ENCODE measurements at places on chromosomes 11 and 22.

DNA sequence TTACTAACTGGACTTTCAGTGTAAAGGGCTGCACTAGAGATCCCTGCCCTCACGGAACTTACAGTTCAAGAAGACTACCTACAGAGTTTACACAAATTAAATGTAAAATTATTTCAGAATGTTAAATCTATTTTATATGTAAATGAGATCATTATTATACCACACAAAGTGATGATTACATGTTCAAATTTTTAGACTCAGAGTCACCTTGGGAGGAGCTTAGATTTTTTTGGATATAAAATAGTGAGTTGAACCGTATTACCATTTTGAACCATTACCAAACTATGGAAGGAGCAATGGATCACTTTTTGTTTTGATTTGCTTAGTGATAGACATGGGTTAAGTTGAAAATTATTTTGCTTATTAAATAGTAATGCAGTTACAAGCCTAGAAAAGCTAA is 1.6 kb downstream of the IPO7 start:
- DNase-seq, result no peak

DNA sequence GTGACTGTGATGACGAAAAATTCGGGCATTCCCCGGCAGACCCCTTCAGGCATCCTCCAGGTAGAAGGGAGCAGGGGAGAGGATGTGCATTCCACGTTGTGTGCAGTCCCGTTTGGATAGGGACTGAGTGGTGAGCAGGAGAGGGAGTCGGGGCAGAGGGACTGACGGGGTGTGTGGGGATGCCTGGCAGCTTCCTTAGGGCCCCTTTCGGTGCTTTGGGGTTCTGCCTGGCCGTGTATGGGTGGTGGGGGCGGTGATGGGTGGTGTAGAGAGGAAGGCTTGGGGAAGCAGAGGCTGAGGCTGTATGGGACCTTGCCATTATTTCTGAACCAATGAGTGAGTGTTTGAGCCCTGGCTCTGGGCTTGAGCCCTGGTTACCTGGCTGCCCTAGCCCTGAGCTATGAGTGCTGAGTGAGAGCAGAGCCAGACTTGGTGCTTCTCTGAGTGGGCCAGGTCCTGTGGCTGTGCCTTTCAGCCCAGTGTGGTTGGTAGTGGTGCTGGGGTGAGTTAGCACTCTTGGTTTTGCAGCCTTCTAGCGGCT is 914 bp downstream of the INPPL1 start:
- DNase-seq, result peak; percentile 41

- DNase-seq, result peak; percentile 66
Observed at GRCh38 chr11:18721561-18722292, 4.3 kb downstream of the IGSF22 start.

DNA sequence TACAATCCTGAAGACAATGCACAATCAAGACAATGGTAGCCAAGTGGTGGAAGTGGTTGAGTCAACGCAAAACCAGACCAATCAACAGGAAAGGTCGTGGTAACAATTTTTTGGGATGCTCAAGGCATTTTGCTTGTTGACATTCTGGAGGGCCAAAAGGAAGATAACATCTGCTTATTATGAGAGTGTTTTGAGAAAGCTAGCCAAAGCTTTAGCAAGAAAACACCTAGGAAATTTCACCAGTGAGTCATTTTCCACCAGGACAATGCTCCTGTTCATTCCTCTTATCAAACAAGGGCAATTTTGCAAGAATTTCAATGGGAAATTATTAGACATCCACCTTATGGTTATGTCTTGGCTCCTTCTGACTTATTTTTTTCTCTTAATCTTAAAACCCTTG is 1932.2 kb upstream of the RAG2 start:
- DNase-seq, result no peak

- no peak for DNase-seq
Observed at GRCh38 chr11:127252321-127252720, 251.8 kb upstream of the KIRREL3 start.

DNA sequence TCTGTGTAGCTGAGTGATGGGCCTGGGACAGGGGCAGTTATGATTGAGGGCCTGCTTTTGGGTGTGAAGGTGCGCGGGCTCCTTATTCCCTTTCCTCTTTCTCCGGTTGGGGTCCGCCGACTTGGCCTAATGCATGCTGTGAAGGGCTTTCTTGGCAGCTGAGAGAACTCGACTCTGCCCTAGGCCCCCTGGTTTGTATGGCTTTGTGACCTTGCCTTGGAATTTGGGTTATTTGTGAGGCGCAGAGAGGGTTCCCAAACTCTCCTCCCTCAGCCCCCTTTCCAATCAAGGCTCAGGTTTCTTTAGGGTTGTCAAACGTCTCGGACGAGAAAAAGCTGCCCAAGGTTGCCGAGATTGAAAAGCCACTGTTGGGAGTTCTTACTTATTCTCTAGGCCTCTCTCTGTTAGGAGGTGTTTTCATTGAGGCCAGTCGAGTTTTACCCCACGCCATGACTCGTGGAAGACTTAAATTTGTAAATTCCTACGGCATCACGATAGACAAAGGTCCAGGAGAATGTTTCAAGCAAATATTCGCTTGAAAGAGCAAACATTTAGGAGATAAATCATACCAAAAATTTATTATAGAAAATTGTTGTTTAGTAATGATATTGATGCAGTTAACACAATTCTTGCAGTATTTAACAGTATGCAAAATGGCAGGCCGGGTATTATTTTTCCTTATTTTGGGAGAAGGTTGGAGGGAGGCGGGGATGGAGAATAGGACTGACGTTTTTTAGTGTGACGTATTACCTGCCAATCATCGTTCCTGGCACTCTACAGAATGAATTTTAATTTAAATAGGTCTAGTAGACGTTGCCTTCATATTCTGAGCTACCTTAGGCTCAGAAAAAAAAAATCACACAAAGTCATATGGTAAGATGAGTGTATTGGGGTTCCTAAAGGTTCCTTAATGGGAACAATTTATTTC is 689 bp downstream of the PDHX start:
- DNase-seq, result no peak

GRCh38 chr22:29259253-29259899 is 8.4 kb downstream of the RHBDD3 start:
- no peak for DNase-seq

DNA sequence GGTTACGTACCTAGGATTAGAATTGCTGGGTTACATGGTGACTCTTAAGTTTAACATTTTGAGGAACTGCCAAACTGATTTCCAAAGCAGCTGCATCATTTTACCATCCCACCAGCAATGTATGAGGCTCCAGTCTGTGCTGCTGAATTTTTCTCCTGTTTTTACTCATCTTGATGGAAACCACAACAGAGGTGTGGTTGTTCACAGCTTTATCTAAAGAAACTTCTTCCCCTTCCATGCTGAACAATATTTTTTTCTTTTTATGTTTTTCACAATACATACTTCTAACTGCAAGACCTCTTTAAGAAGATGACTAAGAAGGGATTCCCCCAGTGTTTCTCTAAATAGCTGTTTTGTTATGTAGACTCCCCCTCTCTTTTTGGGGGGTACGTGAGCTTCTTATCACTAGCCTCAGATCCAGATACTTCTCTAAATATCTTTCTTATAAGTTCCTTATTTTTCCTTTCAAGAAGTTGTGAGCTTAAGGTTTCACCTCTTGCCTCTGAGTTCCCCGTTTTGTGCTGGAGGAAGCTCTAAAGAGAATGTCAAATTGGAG is 24.0 kb downstream of the TCP11L1 start:
- DNase-seq, result no peak

GRCh38 chr11:2778630-2779498 is 79.1 kb upstream of the KCNQ1OT1 start:
- DNase-seq, result no peak

DNA sequence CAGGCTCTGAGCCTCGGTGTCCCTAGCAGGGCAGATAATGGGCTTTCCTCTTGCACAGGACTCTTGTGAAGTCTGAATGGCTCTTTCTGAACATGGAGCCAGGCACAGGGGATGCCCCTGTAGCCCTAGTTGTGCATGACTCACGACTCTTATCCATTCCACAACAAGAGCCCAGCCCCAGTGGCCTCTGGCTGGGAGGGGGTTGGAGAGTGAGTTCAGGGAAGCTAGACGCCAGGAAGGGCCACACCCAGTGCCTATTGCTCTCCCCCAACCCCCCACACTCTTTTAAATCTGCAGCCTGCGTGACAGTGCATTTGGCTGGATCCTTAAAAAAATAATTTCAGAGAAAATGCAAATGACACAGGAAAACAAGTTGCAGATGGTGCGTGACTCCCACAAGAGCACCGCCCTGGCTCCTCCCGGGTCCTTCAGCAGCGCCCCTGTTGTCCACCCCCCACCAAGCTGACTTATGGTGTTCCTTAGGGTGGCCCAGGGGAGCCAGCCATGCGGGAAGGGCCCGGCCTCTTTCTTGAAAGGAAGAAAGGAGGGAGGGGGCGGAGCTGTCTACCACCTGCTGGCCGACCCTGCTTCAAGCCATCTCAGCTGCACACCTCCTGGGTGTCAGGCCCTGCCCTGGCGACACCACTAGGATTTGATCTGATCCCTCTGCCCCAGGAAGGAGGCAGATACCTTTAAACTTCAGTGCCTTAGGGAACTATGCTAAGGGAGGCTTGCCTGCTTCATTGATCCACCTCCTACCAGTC is 74.7 kb downstream of the MN1 start:
- no peak for DNase-seq

DNA sequence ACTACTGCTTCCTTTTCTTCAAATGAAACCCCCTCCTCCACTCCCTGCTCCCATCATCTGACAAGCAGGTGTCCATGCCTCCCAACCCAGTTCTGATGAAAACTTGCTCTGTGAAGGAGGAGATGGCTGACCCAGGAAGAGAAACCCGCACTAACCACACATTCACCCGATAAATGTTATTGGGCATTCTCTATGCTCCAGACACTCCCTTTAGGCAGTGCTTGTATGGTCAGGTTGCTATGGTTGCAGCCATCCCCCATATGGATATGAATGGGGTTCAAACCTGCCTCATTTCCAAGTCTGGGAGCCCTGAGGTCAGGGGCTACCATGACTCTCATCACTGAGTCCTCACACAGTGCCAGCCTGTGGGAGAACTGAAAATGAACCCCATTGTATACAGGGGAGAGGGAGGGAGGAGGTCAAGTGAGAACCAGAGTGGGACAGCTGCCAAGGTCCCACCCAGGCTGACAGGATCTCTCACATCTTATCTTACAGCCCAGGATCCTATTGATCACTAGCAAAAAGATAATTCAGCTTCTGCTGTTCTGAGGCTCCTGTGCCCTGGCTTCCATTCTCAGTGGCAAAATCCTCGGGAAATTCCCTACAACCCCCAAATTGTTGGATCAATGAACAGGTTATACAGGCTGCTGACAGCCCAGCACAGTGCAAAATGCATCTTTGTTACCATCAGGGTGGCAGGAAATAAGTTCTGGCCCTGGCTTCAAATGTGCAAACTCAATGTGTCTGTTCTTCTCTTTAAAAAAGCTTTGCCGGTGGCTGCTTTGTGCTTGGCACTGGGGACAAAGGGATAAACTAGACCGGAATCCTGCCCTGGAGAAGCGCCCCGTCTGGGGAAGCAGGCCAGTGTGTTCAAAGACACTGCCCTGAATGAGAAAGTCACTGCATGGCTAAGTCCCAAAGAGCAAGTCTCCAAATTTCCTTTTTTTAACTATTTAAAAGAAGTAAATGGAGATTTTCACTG is 22.7 kb upstream of the ACER3 start:
- no peak for DNase-seq

DNA sequence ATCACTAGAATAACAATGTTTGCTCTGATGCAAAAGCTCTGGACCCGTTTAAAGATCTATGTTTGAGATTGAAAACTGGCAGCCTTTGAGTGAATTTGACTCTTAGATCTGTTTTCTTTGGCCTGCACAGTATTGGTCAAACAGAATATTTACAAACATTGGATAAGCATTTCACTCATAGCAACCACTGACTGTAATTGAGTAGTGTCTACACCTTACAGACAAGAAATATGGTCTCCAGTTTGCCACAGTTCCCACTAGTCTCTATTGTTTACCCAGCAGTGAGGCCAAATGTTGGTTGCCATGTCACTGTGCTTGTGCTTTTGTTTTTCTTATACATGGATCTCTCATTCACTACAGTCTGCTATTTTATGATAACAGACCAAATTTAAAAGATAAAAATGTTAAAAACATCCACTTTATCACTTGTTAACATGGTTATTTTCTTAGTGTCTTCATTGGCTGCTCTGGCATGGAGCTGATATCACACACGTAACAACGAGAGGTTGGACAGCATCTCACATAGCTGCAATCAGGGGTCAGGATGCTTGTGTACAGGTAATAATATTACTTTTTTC is 12.2 kb downstream of the ANKRD42 start:
- DNase-seq, result no peak

GRCh38 chr11:100927579-100927978 is 202.0 kb downstream of the PGR start:
- no peak for DNase-seq

GRCh38 chr11:69013009-69013951 is at the start of gene MRGPRF:
TSS of gene MRGPRF (minus strand) at chr11:69013246. CDS start at chr11:69009901, 3,345 bp downstream.
- DNase-seq, result no peak

- DNase-seq, result peak; percentile 61
Observed at GRCh38 chr11:65593518-65594414, 1.8 kb downstream of the KCNK7 start.

DNA sequence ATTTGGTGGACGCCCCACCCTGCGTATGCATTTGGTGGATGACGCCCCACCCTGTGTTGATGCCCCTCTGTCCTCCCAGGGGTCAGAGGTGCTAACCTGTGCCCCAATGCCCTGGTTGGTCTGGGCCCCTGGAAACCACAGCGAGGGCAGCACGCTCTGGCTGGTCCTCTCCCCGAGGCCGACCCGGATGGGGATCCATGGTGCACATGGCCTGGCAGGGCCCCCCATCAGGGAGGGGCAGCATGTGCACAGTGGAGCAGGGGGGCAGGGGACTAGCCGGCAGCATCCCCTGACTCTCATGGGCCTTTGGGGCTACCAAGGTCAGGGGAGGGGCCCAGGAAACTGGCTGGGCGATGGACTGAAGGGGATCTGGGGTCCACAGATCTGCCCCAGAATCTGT is 7.6 kb upstream of the MUC5AC start:
- DNase-seq, result no peak

GRCh38 chr22:44952863-44953746 is 56.7 kb downstream of the PHF21B start:
- no peak for DNase-seq

DNA sequence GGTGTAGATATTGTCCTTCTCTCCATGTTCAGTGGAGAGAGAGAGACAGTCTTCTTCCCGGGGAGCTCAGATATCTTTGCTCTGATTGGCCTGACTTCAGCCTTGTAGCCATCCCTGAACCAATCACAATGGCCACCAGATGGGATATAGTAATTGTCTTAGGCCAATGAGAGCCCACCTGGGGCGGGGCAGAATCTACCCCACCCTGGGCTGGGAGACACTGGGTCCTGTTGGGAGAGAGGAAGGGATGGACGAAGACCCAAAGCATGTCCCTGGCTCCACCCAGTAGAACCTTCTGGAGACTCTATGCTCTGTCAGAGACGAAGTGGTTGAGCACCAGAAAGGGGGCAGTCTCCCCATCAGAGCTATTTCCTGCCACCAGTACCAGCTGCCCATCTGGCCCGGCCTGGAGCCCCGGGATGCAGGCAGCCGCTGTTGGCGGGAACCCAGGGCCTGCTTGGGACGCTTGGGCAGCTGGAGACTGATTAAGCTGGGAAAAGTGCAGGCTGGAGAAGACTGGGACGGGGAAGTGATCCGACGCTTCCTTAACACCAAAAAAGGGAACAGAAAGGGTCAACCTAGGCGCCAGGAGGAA is 31.6 kb upstream of the CBX7 start:
- no peak for DNase-seq
